ENCODE measurements at places on chromosomes 5 and 9.

DNA sequence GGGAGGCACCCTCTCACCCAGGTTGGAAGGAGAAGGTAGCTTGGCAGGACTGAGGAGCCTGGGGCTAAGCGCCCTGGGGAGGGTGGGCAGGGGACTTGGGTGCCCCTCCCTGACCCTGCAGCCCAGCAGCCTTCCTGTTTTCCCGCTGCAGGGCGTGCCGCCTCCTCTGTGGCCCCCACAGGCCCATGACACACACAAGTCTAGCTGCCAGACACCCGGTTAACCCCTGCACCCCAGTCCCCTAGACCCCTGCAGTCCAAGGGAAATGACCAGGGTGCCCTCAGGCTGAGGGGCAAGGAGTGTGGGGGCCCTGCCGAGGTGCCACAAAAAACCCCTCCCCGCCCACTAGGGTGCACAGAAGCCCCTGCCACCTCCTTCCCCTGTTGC, 33.0 kb downstream of the GOLGA2 start:
- DNase-seq: no peak

DNA sequence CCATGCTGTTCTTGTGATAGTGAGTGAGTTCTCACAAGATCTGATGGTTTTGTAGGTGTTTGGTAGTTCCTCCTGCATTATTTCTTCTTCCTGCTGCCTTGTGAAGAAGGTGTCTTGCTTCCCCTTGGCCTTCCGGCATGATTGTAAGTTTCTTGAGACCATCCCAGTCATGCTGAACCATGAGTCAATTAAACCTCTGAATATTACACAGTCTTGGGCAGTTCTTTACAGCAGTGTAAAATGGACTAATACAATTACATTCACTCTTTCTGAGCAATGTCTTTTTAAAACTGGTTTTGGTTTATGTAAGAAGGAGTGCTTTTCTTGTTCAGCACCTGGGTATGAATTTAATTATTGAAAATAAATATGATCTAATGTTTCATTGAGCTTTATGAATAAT, 50.7 kb upstream of the ARRDC3 start:
- DNase-seq: no peak

GRCh38 chr5:11715461-11716196, 188.6 kb downstream of the CTNND2 start:
- DNase-seq: no peak

- DNase-seq: no peak
Observed at GRCh38 chr9:136185066-136185465, 19.9 kb downstream of the LHX3 start.

DNA sequence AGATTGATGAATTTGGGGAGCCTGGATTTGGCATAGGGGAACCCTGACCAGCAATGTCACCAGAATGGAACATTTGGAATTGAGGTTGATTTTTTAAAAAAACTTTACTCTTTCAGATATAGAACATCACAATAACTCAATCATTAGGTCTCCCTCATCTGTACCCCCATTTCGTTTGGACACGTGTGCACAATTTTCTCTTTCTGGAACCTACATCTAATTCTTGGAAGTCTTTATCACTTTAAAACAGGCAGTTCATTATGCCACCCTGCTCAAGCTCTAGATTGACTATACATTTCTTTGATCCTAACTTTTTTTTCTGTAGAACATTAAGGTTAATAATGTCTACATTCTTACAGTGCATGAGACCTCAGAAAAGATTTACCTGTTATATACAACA, 3.7 kb upstream of the SSBP2 start:
- DNase-seq: no peak

DNA sequence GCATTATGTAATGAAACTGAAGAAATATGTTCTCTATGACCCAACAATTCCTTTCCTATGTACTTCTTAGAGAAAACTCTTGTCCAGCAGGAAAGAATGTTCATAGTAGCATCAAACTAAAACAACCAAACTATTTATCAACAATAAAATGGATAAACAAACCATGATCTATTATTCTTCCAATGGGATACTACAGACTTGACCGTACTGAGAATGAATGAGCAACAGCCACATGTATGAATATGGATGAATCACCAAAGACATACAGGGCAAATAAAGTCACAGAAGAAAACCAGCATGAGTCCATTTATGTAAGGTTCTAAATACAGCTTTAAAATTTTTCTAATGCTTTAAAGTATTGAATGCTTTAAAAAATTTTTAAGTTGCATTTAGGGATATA, 73.6 kb upstream of the SUSD1 start:
- DNase-seq: no peak
